Right lobe of liver (tissue), 6 donors: ENCODE measurements at places on chromosomes 16 and 17.

DNA sequence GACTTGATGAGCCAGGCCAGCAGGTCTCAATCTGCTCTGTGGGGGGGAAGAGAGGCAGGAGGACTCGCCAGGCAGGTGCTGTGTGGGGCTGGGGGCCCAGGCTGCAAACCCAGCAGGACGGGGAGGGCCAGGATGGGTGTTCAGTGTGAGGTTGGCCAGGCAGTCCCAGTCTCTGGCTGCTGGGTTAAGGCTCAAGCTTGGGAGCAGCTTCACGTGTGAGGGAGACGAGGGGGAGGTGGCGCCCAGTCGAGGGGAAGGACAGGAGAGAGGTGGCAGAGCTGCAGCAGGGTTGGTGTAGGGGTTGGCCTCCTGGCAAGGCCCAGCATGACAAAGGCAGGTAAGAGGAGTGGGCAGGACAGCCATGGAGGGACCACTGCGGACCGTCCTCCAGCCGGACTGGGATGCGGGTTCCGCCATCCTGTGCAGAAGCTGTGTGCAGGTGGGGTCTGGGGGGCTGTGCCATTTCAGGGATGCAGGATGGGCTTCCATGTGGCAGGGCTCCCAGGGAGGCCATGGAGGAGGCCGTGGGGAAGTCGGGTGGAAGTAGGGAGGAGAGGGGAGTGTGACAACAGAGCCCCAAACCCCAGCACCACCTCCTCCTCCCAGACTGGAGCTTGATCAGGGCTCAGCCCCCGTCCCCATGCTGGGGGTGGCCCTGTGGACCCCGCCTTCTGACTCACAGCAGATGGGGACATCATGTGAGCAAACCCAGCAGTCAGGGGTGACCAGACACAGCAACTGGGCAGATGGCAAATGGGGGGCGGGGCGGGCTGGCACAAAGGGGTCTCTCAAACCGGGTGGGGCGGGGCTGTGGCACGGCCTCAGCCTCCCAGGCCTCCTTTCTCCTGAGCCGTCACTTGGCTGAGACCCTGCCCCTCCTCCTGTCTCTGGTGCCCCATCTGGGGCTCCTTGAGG is 2.8 kb downstream of the ADGRG1 start:
- no peak for DNase-seq

DNA sequence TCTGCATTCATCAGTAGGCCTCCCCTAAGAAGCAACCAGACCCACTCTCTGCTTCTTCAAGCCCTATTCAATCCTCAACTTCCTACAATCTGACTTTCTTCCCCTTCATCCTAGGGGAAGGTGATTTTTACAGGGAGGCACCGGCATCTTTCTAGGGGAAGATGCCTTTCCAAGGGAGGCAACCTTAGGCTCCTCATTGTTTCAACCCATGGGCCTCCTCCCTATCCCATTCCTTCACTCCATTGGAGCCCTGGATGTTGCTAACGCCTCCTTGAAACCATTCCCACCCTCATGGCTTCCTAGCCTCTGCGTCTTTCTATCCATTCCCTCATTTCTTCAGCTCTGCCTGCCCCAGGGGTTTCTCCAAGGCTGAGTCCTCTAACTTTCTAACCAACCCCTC is 2.7 kb upstream of the CUEDC1 start:
- no peak for DNase-seq

DNA sequence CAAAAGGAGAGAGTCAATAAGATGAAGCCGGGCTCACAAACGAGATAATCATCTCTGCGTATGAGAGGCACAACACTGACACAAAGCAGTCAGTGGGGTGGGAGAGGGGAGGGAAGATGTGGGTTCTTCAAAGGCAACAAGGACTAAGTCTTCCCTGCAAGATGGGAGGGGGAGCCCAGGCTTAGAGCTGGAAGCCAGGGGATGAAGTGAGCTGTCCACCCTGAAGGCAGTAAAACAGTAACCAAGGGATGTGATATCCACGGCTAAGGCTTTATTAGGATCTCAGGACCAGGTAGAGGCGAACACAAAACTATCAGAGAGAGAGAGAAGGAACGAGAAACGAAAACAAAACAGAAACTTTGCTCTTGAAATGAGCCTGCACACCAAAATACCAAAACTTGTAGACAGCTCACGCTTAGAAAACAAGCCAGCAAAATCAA is 115.9 kb downstream of the DYNLRB2 start:
- no peak for DNase-seq

- DNase-seq = no peak
Measured at GRCh38 chr17:32276171-32276601, 10.6 kb downstream of the RHBDL3 start.

DNA sequence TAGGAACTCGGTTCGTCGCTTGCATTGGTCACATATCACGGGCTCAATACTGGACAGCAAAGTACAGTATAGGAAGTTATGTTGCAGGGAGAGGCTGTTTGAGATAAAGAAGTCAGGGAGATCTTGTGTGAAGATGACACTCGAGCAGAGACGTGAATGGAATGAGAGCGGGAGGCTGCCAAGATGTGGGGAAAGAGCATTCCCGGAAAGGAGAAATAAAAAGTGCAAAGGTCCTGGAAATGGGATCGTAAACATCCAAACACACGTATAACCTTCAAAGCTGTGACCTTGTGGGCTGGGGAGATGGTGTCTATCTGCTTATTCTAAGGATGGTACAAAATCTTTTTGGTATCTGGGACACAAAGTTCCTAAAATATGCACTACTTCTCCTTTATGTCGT is 43.0 kb upstream of the MYOCD start:
- DNase-seq = no peak

DNA sequence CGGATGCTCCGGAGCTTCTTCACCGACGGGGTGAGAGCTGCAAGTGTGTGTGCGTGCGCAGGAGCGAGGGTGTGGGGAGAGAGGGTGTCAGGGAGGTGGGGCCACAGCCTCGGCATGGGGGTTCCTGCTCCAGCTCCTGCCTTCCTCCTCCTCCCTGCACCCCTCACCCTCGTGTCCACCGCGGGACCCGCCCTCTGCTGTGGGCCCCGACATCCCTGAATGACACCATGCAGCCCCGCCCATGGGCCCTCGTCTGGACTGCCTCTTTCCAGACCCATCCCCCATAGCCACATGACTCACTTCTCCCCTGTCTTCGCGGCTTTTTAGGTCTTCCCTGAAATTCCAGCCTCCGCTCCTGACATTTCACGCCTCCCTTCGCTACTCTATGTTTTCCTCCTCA is 41.6 kb downstream of the ARHGAP23 start:
- DNase-seq = no peak

GRCh38 chr17:10114931-10115535 is 83.4 kb downstream of the GAS7 start:
- peak; percentile 85 for DNase-seq

DNA sequence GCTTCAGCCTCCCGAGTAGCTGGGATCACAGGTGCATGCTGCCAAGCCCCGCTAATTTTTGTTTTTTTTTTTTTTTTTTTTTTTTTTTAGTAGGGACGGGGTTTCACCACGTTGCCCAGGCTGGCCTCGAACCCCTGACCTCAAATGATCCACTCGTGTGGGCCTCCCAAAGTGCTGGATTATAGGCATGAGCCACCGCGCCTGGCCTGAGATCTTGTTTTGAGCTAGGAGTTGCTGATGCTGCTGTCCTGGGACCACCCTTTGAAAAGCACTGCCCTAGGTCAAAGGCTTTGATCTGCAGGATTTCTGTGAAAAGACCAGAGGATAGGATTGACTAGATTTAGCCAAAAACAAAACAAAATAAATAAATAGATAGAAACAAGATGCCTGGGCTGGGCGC is 798 bp upstream of the SLC39A11 start:
- DNase-seq = no peak

GRCh38 chr16:30352488-30353401 is 2.4 kb downstream of the CD2BP2 start:
- DNase-seq = no peak

DNA sequence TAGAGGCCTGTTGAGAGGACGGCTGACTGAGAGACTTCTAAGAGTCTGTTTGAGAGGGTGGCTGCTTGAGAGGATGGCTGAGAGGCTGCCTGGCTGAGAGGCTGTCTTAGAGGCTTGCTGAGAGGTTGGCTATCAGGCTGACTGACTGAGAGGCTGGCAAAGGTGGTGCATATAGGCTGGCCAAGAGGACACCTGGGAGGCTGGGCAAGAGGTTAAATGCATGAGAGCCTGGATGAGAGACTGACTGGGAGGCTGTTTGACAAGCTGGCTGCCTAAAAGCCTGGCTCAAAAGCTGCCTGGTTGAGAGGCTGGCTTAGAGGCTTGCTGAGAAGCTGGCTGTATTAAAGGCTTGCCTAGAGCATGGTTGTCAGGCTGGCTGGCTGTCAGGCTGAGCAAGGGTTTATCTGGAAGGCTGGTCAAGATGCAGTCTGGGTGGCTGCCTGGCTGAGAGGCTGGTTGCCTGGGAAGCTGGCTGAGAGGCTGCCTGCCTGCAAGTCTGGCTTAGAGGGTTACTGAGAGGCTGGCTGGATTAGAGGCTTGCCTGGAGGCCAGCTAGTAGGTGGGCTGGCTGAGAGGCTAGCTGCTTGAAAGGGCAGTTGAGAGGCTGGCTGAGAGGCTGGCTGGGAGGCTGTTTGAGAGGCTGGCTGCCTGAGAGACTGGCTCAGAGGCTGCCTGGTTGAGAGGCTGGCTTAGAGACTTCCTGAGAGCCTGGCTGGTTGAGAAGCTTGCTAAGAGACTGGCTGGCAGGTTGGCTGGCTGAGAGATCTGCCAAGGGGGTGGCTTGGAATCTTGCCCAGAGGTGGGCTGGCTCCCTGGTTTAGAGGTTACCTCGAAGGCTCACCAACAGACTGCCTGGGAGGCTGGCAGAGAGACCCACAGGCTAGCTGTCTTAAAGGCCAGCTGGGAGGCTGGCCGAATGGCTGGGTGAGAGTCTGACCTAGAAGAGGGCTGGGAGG is 38.3 kb upstream of the ACSM2B start:
- no peak for DNase-seq

- DNase-seq = no peak
Measured at GRCh38 chr17:40063901-40064531, 1.3 kb downstream of the THRA start.

DNA sequence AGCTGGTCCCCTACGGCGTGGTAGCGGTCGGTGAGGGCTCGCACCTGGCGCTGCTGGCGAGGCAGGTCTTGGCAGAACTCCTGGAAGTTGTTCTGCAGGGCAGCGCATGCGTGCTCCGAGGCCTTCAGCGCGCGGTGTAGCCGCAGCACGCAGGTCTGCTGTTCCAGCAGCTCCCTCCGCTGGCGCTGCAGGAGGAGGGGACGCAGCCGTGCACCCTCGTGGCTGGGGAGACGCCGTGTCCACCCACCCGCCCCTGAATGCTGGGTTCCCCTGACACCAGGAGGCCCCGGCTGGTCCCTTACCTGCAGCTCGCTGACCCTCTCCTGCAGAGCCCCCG is 12.2 kb downstream of the EVPL start:
- peak; percentile 25 for DNase-seq

- no peak for DNase-seq
Measured at GRCh38 chr16:79109771-79110170, 490.8 kb downstream of the MAF start.
